ENCODE measurements at places on chromosomes 4 and X. TPM values are rescaled to one million over a fixed set of nuclear protein-coding genes. Genes with fewer than 3 reads are reported as not detected.
A peak's percentile ranks its signal among the peaks of the same experiment; 100 is the strongest.

DNA sequence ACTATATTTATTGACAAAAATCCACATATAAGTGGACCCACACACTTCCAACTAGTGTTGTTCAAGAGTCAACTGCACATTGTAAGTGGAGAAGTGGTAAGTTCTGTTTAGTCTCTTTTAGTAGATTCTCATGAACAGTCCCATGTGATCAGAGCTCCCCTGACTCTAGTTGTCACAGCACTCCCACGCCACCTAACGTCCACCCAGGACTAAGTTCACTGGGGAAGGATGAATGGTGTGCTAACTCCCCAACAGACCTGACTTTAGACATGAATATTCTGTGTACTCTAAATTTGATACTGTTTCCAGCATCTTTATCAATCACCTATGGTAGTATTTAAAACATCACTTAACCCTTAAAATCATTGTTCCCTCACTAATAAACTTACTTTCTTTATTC is 59.8 kb downstream of the PACRGL start:
- no peaks in the 10 kb centered on the region for H3K36me3 ChIP-seq
- no peaks in the 10 kb centered on the region for H3K27me3 ChIP-seq
- no peaks in the 10 kb centered on the region for H3K4me1 ChIP-seq
- H3K4me3 ChIP-seq = no peak overlapping the region
- no peak overlapping the region for H3K27ac ChIP-seq
- DNase-seq = no peak

YY2 gene
- 1.5 TPM for total RNA-seq

- H3K4me1 ChIP-seq = no peaks in the 10 kb centered on the region
- H3K27ac ChIP-seq = no peak overlapping the region
- no peak for DNase-seq
- no peaks in the 10 kb centered on the region for H3K27me3 ChIP-seq
- H3K36me3 ChIP-seq = no peaks in the 10 kb centered on the region
These were observed 103.4 kb upstream of the HS3ST1 start for GRCh38 chr4:11532138-11532537.

GRCh38 chr4:1571165-1572009 is 112.7 kb downstream of the FAM53A start:
- peaks cover 23% of the 10 kb centered on the region for H3K4me1 ChIP-seq
- no peak overlapping the region for H3K27ac ChIP-seq
- no peak overlapping the region for H3K4me3 ChIP-seq
- H3K36me3 ChIP-seq = peaks cover 3% of the 10 kb centered on the region
- DNase-seq = no peak

CT45A2 gene
- not detected for total RNA-seq

- DNase-seq = peak; percentile 71
- H3K27ac ChIP-seq = no peak overlapping the region
- no peaks in the 10 kb centered on the region for H3K27me3 ChIP-seq
- H3K4me1 ChIP-seq = peaks cover 6% of the 10 kb centered on the region
These were observed 117.3 kb downstream of the DRD5 start for GRCh38 chr4:9898596-9899305.

HSD17B13 gene
- total RNA-seq = 1.5 TPM

GRCh38 chrX:118108304-118108703 is 8.3 kb downstream of the KLHL13 start:
- H3K27ac ChIP-seq = no peak overlapping the region
- no peaks in the 10 kb centered on the region for H3K4me1 ChIP-seq
- no peaks in the 10 kb centered on the region for H3K36me3 ChIP-seq
- DNase-seq = no peak

DNA sequence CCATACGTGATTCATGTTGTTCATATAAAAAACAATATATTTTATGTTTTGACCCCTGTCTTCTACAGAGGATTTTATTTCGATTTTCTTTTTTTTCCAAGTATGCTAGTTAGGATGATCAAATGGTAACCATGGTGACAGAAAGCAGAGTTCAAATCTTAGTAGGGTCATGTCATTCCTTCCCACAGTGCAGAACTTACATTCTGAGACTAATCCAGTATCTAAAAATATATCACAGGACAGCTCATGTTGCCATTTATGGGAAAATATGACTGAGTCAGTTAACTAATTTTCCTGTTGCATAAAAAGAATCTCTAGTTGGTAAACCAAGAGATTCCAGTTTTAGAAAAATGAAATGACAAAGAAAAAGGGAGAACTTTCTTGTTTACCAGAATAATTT is 209.5 kb downstream of the PARM1 start:
- no peaks in the 10 kb centered on the region for H3K27me3 ChIP-seq
- H3K4me3 ChIP-seq = no peak overlapping the region
- DNase-seq = no peak
- no peaks in the 10 kb centered on the region for H3K4me1 ChIP-seq
- no peaks in the 10 kb centered on the region for H3K36me3 ChIP-seq
- no peak overlapping the region for H3K27ac ChIP-seq

BST1 gene
- total RNA-seq = 13.2 TPM

GRCh38 chr4:104330125-104330905 is 164.4 kb downstream of the CXXC4 start:
- no peaks in the 10 kb centered on the region for H3K36me3 ChIP-seq
- H3K27ac ChIP-seq = no peak overlapping the region
- H3K4me3 ChIP-seq = no peak overlapping the region
- H3K27me3 ChIP-seq = no peaks in the 10 kb centered on the region
- H3K4me1 ChIP-seq = no peaks in the 10 kb centered on the region

GRCh38 chr4:128155874-128156456 is 94.9 kb downstream of the LARP1B start:
- H3K36me3 ChIP-seq = peaks cover 11% of the 10 kb centered on the region
- no peak for DNase-seq
- no peak overlapping the region for H3K4me3 ChIP-seq
- no peaks in the 10 kb centered on the region for H3K27me3 ChIP-seq
- H3K4me1 ChIP-seq = no peaks in the 10 kb centered on the region

TLR6 gene
- 2.9 TPM for total RNA-seq

PWWP3B gene
- 3.7 TPM for total RNA-seq

DNA sequence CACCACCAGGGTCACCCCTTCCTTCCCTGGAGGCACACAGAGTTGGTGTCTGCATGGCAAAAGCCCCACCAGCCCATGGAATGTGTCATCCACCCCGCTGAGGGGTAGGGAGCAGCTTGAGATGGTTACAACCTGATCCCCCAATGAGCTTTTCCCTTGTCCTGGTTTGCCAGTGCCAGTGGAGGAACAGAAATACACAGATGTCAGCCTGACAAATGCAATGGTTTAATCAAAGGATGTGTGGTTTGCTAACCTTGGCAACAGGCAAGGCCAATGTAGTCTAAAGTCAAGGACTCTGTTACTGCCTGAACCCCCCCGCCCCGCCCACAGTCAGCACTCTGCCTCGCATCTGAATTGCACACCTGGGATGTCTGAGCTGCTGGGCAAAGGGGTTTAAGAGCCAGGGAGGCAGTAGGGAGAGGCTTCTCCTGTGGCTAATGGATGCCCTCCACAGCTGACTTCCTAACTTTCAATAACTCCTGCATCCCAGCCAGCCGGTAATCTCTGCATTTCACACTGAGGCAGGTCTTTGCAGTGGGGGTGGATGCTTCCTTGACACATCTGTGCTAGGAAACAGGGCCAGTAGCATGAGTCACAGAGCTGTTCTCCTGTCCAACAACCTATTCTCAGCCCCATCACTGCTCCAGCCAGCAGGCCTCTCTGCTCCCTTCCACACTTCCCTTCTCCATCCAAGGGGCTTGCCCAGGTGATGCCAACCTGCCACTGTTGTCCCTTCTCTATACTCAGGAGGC is 137.5 kb downstream of the AMMECR1 start:
- H3K27me3 ChIP-seq = peaks cover 5% of the 10 kb centered on the region
- H3K27ac ChIP-seq = no peak overlapping the region
- no peak overlapping the region for H3K4me3 ChIP-seq
- H3K36me3 ChIP-seq = no peaks in the 10 kb centered on the region

DNA sequence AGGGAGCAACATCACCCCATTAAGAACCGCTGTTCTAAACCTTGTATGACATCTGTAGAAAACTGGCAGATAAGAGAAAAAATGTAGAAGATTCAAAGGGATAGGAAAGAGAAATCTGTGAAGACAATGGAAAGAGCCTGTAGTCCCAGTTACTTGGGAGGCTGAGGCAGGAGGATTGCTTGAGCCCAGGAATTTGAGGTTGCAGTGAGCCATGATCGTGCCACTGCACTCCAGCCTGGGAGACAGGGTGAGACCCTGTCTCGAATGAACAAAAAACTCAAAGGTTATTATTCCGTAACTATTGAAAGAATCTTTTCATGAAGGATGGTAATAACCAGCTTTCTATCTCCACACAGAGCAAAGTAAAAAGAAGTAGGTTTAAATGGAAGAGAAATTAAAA is 1.6 kb upstream of the CLCN4 start:
- DNase-seq = no peak
- peaks cover 9% of the 10 kb centered on the region for H3K4me1 ChIP-seq
- H3K36me3 ChIP-seq = no peaks in the 10 kb centered on the region
- H3K27ac ChIP-seq = no peak overlapping the region
- no peak overlapping the region for H3K4me3 ChIP-seq
- H3K27me3 ChIP-seq = peaks cover 39% of the 10 kb centered on the region

ASB12 gene
- total RNA-seq = 0.30 TPM

- no peak overlapping the region for H3K27ac ChIP-seq
- H3K36me3 ChIP-seq = no peaks in the 10 kb centered on the region
- no peak overlapping the region for H3K4me3 ChIP-seq
- no peaks in the 10 kb centered on the region for H3K27me3 ChIP-seq
- DNase-seq = no peak
These were observed 87.5 kb downstream of the PPP3CA start for GRCh38 chr4:101259876-101260275.

TMPRSS11B gene
- not detected for total RNA-seq

GRCh38 chr4:3207531-3208037 is 41.4 kb upstream of the MSANTD1 start:
- no peak for DNase-seq
- no peak overlapping the region for H3K27ac ChIP-seq
- H3K4me1 ChIP-seq = peaks cover 7% of the 10 kb centered on the region
- peaks cover 57% of the 10 kb centered on the region for H3K36me3 ChIP-seq

MAGEA2 gene
- total RNA-seq = not detected

DNA sequence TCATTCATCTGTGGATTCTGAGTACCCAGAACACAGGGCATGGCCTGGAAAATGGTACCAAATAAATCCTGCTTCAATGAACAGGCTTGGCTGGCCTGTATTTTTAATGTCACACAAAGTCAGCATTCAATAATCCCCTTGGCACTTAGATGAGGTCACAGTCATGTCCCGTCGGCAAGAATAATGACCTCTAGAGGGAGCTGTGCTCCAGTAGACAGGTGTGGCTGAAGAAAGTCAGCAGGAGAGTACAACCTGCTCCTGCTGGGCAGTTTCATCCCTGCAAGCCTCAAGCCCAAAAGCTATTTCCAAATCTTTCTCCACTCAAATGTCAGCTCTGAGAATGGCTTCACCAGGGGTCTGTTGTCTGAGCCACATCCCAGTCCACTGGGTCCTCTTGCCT is 404.0 kb upstream of the F9 start:
- DNase-seq = no peak
- no peak overlapping the region for H3K27ac ChIP-seq
- no peaks in the 10 kb centered on the region for H3K4me1 ChIP-seq
- no peaks in the 10 kb centered on the region for H3K36me3 ChIP-seq

FOXR2 gene
- not detected for total RNA-seq

DNA sequence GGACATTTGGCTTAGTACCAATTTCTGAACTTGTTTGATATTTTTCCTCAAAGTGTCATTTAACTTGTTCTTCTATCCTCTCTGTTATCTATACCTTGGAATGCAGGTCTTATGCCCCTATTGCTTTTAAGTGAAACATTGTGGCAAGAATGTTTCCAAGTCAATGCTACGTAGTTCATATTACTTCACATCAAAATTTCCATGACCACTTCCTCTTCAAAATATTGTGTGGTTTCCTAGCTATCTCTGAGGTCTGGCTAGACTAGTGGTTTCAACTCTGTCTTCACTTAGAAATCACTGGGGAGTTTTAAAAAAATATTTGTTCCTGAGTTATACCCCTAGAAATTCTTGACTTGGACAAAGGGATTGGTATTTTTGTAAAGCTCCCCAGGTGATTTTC is 20.2 kb upstream of the RASGEF1B start:
- no peak for DNase-seq
- H3K36me3 ChIP-seq = no peaks in the 10 kb centered on the region
- H3K27ac ChIP-seq = no peak overlapping the region
- H3K27me3 ChIP-seq = no peaks in the 10 kb centered on the region
- no peak overlapping the region for H3K4me3 ChIP-seq

SPRY1 gene
- total RNA-seq = 27.7 TPM

STAP1 gene
- total RNA-seq = 0.30 TPM

DNA sequence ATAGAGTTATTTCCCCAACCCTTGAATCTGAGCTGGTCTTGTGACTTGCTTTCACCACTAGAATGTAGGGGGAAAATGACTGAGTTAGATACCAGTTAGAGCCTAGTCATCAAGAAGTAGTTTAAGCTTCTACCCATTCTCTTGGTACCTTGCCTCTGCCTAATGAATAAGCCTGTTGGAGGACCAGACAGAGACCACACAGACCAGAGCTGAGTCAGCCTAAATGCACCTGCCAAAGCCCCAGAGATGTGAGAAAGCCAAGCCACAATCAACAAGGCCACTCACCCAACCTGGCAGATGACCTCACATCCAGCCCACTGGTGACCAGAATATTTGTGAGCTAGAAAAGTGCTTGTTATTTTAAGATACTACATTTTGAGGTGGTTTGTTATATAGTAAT is 85.2 kb upstream of the DCLK2 start:
- no peak overlapping the region for H3K27ac ChIP-seq
- DNase-seq = no peak
- no peak overlapping the region for H3K4me3 ChIP-seq
- H3K27me3 ChIP-seq = no peaks in the 10 kb centered on the region
- H3K4me1 ChIP-seq = no peaks in the 10 kb centered on the region

- peaks cover 4% of the 10 kb centered on the region for H3K27me3 ChIP-seq
- no peak overlapping the region for H3K27ac ChIP-seq
- H3K4me1 ChIP-seq = peaks cover 3% of the 10 kb centered on the region
- DNase-seq = no peak
- no peaks in the 10 kb centered on the region for H3K36me3 ChIP-seq
These were observed 210.4 kb downstream of the MID1IP1 start for GRCh38 chrX:39011454-39012221.

SPANXN4 gene
- total RNA-seq = not detected

DNA sequence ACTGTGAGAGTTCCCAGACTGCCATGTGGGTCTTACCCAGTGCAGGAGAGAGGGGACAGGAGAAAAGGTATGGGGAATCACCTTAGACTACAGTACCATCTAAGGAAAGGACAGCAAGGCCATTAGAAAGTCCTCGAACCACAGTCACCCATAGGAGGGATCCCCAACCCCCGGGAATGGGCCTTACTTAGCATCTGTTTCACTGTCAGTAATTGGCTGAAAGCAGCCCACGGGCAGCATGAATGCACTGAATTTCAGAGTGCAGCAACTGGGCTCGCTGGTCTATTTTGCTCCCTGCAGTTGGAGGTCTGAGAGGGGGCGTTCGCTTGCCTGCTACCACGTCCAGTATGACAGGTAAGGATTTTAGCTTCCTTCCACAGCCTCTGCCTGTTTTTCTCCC is 50.4 kb upstream of the KLHL8 start:
- no peaks in the 10 kb centered on the region for H3K4me1 ChIP-seq
- no peaks in the 10 kb centered on the region for H3K36me3 ChIP-seq
- no peaks in the 10 kb centered on the region for H3K27me3 ChIP-seq
